ENCODE measurements at places on chromosomes 6 and 20.

DNA sequence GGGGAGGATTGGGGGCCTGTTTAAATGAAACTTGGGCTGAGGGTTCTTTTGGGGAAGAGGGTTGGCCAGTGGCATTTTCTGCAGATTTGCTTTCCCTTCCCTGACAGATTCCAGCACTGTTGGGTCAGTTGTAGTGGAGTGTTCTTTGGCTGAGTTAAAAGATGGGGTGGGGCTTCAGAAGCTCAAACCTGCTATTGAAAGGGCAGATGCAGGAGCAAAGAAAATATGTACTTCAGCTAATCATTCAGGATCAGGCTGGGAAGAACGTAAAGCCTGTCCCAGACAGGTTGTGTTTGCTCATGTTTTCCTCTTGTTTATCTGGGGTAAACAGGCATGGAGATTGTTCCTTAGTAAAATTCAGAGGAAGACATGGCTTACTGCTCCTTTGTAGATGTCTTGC lies 2.5 kb downstream of the SASH1 start:
- DNase-seq, result no peak

DNA sequence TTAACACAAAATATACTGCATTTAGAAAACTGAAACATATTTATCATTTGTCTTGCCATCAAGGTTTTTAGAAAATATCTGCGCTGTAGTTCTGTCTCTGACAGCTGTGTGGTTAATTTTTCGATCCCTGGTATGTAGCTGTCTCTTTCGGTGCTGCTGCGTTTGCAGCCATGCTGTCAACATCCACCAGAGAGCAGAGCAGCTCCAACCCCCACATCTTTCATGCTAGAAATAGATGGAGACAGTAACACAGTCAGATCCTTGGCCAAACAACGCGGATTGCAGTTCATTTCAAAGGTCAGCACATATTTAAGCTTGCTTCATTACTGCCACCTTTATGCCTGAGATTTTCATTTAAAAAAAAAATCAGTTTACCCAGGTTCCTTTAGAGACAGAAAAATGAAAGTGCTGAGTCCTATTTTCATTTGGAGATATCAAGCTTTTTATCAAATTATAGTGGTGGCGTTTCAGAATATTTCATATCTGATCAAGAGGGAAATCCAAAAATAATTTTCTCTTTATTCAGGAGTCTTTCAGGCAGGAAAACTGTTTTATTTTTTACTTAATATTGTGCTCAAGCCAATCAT lies 157.7 kb upstream of the MMS22L start:
- peak; percentile 8 for DNase-seq

- no peak for DNase-seq
Observed at GRCh38 chr20:23249541-23249940, 101.0 kb upstream of the NXT1 start.

DNA sequence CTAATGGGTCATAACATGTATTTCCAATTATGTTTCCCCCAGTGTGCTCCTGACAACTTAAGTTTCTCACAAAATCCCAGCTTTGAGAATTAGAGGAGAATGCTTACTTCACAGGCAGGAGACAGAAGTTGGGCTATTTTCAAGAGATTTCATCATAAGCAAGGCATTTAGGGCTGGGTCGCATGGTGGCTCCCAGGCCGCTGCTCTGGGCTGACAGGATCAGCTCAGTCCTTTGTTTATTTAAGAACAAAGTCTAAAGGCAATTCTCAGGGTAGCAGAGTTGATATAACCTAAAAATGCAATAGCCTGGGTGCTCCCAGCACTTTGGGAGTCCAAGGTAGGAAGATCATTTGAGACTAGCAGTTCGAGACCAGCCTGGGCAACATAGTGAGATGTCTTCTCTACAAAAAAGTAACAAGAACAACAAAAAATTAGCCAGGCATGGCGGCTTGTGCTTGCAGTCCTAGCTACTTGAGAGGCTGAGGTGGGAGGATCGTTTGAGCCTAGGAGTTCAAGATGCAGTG lies 10.9 kb downstream of the FOXQ1 start:
- no peak for DNase-seq

GRCh38 chr20:44208770-44209169 lies 1.8 kb downstream of the OSER1 start:
- DNase-seq, result no peak

- peak; percentile 62 for DNase-seq
Observed at GRCh38 chr6:41940759-41941279, 789 bp downstream of the CCND3 start.

GRCh38 chr6:71879016-71879415 lies 7.3 kb upstream of the RIMS1 start:
- no peak for DNase-seq

DNA sequence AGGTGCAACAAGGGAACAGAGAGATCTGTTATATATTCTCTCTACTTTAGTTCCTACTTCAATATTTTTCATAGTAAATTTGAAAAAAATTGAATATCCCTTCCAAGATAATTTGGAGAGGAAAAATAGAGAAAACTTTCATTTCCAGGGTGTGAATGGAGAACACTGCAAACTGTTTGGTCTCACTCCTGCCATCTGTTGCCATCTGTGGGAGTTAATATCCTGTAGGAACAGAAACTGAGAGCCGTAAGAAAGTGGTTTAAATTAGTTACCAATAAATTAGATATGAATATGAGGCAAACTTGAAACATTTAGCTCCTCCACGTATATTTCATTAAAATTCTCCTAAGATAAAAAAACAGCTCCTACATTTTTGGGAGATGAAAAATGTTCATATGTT lies 4.2 kb downstream of the ZNF337 start:
- no peak for DNase-seq

- no peak for DNase-seq
Observed at GRCh38 chr6:45988635-45989034, 27.0 kb downstream of the CLIC5 start.

DNA sequence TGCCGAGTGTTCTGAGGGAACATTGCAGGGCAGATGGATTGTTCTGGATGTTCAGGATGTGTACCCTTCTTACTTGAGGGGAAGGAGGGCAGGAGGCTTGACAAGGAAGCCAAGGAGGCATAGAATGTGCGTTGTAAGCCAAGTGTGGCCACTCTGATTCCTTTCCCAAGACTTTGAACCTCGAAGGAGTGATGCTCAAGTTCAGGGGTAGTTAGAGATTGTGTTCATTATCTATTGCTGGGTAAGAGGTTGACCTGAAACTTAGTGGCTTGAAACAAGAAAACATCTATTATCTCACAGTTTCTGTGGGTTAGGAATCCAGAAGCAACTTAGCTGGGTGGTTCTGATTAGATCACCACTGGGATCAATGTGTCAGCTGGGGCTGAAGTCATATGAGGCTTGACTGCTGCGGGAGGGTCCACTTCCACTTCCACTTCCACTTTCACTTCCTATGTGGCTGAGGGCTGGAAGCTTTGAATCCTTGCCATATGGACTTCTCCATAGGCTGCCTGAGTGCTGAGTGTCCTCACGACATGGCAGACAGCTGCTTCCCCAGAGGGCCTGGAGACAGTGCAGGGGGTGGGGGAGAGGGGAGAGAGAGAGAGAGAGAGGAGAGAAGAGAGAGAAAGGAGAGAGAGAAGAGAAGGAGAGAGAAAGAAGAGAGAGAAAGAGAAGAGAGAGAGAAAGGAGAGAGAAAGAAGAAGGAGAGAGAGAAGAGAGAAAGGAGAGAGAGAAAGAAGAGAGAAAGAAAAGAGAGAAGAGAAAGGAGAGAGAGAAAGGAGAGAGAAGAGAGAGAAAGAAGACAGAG lies 6.9 kb upstream of the CD40 start:
- no peak for DNase-seq

DNA sequence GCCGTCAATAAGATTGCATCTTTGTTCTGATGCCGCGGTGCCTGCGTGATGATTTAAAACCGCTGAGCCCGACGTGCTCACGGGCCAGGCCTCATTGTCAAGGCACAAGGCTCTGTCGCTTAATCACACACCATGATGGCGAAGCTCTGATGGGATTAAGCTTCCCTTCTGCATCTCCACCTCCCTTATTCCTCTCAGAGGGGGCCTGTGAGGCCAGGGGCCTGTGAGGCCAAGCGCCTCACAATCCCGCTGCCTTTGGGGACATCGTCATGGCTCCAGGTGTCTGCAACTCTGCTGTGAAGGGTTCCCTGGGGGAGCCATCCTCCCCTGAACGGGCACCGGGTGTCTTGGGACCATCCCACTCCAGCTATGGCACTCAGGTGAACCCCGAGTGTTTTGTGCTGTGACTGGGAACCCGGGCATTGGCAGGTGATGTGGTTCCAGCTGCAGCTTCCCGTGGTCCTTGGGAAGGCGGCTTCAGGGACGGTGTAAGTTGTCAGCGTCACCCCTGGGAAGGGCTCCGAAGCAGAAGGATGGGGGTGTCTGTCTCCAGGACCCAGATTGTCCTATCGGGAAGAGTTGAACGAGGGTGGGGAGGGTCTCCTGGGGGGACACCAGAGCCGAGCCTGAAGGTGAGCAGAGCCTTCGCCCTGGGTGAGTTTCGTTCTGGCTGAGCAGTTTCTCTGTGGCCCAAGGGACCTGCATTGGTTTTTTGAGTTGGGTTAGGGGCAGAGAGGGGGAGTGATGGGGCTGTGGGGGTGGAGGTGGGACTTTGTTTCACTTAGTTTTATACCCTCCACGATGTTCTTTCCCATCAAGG lies 18.0 kb upstream of the BHLHE23 start:
- DNase-seq, result no peak

- DNase-seq, result no peak
Observed at GRCh38 chr6:143731789-143732188, 54.0 kb downstream of the PHACTR2 start.

DNA sequence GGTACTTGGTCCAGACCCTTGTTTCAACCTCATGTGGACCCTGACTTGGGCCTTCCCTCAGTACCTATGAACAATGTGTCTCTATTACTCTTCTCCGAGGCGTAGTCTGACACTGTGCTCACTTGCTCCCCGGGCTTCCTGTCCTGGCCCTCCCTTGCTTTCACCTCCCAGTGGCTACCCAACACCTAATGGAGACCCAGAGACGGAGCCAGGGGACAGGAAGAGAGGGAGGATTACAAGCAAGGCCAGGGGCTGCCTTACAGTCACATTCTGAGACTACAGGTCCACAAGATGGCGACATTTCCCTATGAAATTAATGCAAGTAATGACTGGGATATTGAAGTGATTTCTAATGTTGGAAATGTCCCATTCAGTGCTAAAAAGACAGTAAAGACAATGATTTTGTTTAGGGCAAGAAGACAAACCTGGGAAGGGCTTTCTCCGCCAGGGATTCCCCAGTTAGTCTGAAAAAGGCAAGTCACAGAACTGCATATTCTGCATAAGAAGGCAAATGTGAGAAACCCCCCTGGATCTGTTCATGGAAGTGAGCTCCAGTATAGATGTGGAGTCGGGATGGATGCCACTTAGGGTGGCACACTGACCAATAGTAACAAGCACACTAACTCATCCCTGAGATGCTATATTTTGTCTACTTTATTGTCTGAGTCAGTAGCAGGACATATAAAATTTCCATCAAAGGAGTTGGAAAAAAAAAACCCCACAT lies 44.0 kb upstream of the ZBTB24 start:
- DNase-seq, result peak; percentile 66

- DNase-seq, result no peak
Observed at GRCh38 chr6:152471456-152472265, 165.5 kb downstream of the SYNE1 start.

- DNase-seq, result no peak
Observed at GRCh38 chr6:161232010-161232409, 41.9 kb downstream of the AGPAT4 start.

- peak; percentile 44 for DNase-seq
Observed at GRCh38 chr6:6758915-6759654, 170.6 kb downstream of the LY86 start.

DNA sequence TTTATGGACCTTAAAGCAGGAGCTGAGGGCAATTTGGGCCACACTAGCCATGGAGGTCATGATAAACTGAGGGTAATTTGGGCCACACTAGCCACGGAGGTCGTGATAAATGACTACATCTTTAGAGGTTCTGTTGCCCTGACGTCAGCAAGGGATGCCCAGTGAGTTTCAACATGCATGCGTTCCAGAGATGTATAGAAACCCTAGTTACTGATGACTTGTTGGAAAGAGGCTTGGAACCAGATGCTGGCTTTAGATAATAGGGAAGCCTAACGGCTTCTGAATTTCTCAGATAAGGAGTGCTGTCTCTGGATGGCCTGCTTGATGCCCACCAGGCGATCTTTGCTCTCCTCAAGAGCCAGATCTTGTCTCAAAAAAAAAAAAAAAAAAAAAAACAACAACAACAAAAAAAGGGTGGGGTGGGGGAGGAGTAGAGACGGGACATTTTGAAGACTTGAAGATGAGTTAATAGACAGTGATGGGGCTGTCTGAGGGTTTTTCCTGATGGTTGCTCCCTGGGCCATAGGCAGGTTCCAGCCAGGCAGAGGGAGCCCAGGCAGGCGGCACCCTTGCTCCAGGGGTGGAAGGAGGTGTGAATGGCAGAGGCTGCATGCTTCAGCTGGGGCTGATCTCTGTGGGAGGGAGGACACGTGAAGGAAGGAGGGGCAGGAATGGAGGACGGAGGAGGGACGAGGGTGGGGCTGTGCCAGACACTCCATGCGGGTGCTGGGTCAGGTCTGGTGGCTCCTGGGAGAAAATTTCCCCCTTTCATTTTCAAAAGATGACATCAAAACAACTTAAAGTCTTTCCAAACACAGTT lies 27.0 kb upstream of the FRMD1 start:
- no peak for DNase-seq

DNA sequence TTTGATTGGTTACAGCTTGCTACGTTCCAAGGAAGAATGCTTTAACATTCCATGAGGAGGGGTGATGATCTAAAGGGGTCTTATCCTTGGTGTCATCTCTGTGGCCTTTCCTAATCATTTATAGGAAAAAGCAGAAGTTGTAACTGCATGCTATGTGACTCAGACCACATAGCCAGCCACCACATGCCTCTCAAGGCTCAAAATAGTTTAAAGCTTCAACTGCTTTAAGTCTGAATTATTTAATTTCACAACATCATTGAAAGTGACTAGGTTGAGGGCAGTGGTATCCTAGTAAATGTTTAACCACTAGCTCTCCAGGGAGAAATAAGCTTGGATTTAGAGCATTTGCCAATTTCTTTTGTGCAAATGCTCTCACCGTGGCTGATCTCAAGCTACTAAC lies 29.7 kb downstream of the MC3R start:
- no peak for DNase-seq

- no peak for DNase-seq
Observed at GRCh38 chr6:165905744-165906143, 242.7 kb upstream of the PDE10A start.

DNA sequence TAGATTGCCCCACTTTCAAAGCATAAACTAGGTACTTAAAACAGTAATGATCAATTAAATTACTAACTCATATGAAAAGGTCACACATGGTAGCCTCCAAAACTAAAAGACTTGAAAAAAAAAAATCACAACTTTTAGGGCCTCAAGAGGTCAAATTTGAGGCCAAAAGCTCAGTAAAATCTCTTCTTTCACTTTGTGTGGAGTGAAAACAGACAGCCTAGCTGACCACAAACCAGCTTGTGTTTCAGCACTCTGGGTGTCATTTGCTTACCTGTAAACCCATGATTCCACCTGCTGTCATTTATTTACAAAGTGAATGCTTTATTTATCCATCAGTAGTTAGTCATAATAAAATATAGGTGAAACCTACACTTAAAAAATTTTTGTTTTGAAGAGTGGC lies 34.0 kb downstream of the GNAS start:
- DNase-seq, result no peak

DNA sequence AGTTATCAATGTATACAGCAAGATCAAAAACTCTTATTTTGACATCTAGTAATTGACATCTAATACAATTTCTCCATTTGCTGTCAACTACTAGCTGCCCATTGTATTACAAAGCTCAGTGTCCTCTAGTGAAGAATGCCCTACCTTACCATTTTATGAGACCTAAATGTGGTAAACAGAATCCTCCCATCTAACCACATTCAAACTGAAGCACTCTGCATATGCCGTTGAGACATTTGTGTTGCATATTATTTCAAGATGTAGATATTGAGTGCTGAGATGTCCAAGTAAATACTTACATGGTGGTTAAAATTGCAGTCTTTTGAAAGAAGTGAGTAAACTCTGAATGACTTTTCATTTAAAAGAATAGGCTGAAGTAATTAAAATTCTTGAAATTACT lies 597 bp upstream of the GLYATL3 start:
- DNase-seq, result no peak
